ENCODE measurements at places on chromosomes 4 and X.

- peak; percentile 28 for DNase-seq
Observed at GRCh38 chr4:124953061-124953460, 240.5 kb upstream of the ANKRD50 start.

DNA sequence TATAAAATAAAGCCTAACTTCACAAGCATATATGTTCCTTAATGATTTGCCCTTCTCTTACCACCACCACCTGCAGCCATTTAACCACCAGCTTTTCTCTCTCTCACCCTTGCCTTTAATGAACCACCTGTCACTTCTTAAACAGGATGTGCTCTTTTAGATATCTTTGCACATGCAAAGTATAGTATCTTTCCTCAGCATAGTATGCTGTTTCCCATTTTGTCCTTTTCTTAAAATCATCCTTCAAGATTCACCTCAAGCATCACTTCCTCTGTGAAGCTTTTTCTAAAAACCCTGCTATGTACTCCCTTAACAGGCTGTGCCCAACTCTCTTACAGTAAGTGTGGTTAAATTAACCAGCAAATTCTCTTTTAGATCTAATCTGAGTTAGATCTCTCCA, 8.2 kb upstream of the CNOT6L start:
- DNase-seq, result no peak

GRCh38 chrX:132710656-132711155, 221.9 kb upstream of the MBNL3 start:
- DNase-seq, result no peak

DNA sequence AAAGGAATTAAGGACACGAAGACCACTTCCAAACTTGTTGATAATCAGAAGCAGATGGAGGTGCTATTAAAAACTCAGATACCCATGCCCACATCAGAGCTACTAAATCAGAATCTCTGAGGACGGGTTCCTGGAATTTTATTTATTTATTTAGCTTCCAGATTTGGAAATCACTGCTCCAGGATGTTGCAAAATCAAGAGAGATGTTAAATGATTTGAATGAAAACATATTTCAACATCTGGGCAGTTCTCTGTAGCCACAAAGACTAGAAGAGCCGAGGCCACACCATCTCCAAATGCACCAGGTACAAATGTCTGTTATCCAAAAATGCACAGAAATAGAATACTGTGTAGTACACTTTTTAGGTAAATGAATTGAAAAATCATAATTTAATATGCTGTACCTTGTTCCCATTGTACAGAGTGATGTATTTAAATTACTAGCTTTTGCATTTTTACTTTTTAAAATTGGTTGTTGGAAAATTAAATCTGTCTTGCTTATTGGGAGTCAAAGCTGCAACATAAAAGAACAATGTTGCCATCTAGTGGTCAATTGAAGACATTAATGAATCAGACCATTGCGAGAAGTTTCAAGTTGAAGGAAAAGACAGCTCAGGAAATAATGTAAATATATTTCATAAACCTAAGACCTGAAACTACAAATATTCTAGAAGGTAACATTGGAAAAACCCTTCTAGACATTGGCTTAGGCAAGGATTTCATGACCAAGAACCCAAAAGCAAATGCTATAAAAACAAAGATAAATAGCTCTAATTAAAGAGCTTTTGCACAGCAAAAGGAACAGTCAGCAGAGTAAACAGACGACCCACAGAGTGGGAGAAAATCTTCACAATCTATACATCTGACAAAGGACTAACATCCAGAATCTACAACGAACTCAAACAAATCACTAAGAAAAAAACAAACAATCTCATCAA, 151.3 kb upstream of the TTC29 start:
- DNase-seq, result peak; percentile 51

GRCh38 chr4:170011921-170012628, 14.1 kb downstream of the MFAP3L start:
- DNase-seq, result no peak

DNA sequence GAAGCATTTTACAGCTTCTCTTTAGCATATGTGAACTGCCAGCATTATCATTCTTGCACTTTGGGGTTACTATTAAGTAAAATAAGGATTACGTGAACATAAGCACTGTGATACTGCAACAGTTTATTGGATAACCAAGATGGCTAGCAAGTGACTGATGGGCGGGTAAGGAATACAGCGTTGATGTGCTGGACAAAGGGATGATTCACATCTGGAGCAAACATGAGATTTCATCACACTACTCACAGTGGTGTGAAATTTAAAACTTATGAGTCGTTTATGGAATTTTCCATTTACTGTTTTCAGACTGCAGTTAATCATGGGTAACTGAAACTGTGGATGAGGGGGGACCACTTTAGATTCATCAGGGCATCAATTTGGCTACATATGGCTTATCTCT, 16.0 kb downstream of the NBDY start:
- peak; percentile 52 for DNase-seq

- no peak for DNase-seq
Observed at GRCh38 chrX:74525116-74525515, 89.3 kb downstream of the RLIM start.

- no peak for DNase-seq
Observed at GRCh38 chr4:41145571-41146078, 68.7 kb downstream of the APBB2 start.

GRCh38 chr4:87574996-87575395, 33.3 kb upstream of the DSPP start:
- DNase-seq, result no peak

DNA sequence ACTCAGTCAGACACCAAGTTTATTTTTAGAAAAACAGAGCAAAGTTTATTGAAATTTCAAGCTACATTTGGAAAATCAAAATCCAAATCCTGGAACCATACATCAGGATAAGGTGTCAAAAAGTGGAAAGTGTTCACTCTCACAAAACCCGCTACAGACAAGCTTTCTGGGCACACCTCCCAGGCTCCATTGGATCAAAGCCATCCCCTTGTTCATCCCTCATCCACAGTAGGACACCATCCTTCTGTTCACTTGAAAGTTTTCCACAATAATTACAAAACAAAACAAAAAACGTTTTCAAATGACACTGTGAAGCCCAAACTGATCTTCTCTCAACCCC, 62.4 kb downstream of the TSC22D3 start:
- no peak for DNase-seq

DNA sequence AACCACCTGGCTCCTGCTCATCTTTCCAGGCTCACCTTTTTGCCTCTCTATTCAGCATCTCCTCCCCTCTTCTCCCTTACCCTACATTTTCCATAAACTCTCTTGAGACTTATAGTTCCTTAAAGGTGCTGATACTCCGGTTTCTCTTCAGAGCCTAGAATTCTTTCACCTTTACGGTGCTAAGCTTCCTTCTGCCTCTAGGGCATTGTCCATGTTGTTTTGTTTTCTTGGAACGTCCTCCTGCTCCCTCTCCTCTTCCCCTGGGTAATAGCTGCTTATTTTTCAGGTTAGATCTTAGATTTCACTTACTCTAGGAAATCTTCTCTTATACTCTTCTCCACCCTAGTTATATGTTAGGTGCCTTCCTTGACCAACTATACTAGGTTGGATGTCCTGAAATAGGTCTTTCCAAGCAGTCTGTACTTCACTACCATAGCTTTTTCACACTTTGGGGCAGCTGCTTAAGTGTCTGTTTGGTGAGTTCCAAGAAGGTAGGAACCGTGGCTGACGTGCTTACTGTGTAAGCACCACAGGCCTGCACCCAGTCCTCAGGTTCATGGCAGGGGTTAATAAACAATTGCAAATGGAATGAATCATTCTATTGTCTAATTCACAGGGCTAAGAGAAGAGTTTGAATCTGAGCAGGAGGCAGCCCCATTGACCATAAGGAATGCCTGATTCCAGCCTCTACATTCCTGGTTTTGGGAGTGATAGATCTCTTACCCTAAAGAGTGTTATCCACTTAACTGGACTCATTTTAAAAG, 227.5 kb downstream of the MGST2 start:
- no peak for DNase-seq

DNA sequence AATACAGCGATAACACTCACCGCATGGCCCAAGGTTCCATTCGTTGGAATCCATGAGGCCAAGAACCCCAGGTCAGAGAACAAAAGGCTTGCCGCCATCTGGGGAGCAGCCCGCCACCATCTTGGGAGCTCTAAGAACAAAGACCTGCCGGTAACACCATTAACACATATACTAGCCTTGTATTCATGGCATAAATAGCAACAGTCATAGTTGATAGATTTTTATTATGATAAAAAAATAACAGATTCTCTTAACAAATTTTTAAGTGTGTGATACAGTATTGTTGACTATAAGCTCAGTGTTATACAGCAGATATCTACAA, 309.4 kb downstream of the GLUD2 start:
- DNase-seq, result no peak

GRCh38 chr4:40462326-40462725, 127.2 kb downstream of the CHRNA9 start:
- DNase-seq, result no peak

GRCh38 chrX:19072372-19072771, 49.9 kb downstream of the ADGRG2 start:
- no peak for DNase-seq

DNA sequence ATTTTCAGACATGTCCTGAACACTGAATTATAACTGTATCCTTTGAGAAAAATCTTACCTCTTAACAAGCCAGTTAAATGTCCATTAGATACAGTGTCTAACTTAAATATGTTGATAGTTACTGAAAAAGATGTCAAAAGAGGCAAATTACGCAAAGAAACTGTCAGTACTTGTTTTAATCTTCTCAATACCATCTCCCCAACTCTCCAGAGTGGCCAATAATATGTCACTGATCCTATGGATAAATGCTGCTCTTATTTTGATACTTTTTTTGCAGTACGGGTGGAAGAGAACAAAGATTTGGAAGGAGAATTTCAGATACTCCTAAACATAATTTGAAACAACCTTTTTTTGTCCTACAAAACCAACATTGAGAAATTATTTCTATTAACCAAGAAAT, 192.7 kb downstream of the CBR4 start:
- DNase-seq, result no peak

DNA sequence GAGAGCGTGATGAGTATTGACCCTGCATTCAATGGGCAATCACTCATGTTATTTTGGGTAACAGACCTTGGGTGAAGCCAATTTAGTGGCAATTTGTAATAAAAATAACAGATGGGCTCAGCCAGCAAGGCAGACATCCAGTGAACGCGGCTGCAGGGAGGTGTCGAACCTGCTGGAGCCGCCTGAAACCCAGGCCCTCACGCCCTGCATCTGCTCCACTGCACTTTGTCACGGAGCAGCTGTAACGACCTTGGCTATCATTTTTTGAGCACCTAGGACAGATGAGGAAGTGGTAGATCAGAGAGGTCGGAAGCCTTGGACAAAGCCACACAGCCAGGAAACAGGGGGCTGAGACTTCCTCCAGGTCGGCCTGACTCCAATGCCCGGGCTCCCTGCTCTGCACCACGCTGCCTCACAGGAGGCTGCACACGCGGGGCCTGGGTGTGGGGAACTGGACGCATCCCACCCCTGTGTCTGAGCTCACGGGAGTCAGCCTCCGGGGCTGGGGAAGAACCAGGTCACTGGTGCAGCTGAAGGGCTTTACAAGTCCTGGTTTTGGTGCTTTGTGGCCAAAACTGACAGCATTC, 19.4 kb downstream of the HMX1 start:
- no peak for DNase-seq
